ENCODE measurements at places on chromosomes 11 and 22. TPM values are rescaled to one million over a fixed set of nuclear protein-coding genes. Genes with fewer than 3 reads are reported as not detected.

GRCh38 chr22:27603800-27604144 is 197.8 kb downstream of the MN1 start:
- no peaks in the 10 kb centered on the region for H3K27me3 ChIP-seq
- H3K4me3 ChIP-seq, result no peak overlapping the region
- H3K27ac ChIP-seq, result no peak overlapping the region
- no peaks in the 10 kb centered on the region for H3K36me3 ChIP-seq
- H3K4me1 ChIP-seq, result no peaks in the 10 kb centered on the region

DNA sequence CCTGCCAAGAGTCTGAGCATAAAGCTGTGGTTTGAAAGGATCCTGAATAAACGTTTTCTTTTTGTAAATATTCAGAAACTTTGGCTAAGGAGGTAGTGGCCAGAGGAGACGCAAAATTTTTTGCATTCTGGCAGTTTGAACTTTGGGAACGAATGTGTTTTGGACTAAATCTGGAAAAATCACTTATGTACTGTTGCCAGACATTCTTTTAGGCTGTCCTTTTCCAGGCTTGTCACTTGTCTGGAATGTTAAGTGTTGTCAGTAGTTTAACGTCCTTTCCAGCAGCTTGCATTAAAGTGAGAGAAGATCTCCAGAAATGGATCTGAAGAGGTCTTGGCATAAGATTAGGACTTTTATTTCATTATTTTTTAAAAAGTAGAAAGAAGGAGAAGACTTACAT is 18.5 kb downstream of the SPECC1L start:
- H3K27me3 ChIP-seq, result no peaks in the 10 kb centered on the region
- no peak overlapping the region for H3K27ac ChIP-seq
- DNase-seq, result no peak
- H3K4me1 ChIP-seq, result peaks cover 16% of the 10 kb centered on the region
- no peaks in the 10 kb centered on the region for H3K36me3 ChIP-seq

DNA sequence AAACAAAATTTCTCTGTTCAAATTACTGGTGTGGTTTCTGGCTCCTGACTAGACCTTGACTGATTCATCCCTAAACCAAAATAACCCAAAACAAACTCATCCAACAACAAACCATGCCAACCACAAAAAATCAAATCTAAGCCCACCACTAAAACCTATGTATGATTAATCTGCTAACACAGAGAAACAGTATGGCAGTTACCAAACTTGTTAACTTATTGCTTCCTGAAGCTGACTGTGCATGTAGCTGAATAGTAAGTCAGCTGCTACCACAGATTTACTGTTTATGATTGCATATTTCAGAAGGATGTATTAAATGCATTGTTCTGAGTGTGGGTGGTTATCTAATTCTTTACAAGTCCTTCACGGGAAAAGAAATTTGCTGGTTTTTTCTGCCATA is 231.1 kb downstream of the SWAP70 start:
- no peak for DNase-seq
- no peak overlapping the region for H3K4me3 ChIP-seq
- no peaks in the 10 kb centered on the region for H3K4me1 ChIP-seq
- no peaks in the 10 kb centered on the region for H3K27me3 ChIP-seq
- H3K36me3 ChIP-seq, result no peaks in the 10 kb centered on the region

- no peak overlapping the region for H3K4me3 ChIP-seq
- H3K36me3 ChIP-seq, result no peaks in the 10 kb centered on the region
- DNase-seq, result no peak
Measured at GRCh38 chr22:48106215-48106614, 1343.8 kb downstream of the TBC1D22A start.

The TMEM86A gene
- polyA plus RNA-seq, result 5.8 TPM

The BTBD18 gene
- polyA plus RNA-seq, result 2.8 TPM

Data from testis (tissue), 5 donors.